ENCODE measurements at places on chromosomes 13 and 19. TPM values are rescaled to one million over a fixed set of nuclear protein-coding genes. Genes with fewer than 3 reads are reported as not detected.

CLEC17A gene
- total RNA-seq, result 0.17 TPM

CYP2B6 gene
- total RNA-seq, result 1.2 TPM

GRCh38 chr19:16942583-16942982 lies 53.8 kb downstream of the F2RL3 start:
- no peak for DNase-seq

DNA sequence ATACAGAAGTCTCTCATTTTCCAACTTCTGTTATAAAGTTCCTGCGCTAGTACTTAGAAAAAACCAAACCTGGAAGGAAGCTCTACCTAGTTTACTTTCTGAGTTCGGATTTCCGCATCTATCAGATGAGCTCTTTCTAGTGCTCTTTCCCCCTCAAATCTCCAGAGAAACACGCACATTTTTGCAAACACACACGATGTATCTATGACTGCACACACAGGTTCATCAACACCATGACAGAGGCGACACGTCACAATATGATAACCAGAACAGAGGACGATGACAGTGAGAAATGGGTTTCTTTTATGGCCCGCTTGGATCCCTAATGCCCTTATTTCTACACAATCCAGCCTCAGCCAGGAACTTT lies 629 bp upstream of the LRRC63 start:
- DNase-seq, result no peak

DNA sequence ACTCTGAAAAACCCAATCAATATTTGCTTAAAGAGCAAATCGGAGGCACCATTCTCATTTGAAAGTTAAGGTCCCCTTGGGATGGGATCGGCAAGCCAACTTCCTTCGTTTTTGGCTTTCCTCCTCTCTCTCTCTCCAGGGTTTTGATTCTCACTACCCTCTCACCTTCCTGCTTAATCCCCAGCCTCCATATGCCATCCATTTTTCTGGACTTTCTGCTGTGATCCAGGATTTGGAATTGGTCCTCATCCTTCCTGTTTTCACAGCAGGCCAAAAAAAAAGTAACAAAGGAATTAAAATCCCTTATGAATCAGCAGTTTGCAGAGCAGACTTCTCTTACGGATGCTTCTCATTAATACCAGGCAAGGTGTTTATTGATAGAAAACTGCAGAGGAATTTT lies 283.1 kb upstream of the TMTC4 start:
- DNase-seq, result no peak

GRCh38 chr13:29887686-29888085 lies 37.3 kb upstream of the UBL3 start:
- DNase-seq, result peak; percentile 24
